ENCODE measurements at places on chromosomes 12 and 14.
A peak's percentile ranks its signal among the peaks of the same experiment; 100 is the strongest.

DNA sequence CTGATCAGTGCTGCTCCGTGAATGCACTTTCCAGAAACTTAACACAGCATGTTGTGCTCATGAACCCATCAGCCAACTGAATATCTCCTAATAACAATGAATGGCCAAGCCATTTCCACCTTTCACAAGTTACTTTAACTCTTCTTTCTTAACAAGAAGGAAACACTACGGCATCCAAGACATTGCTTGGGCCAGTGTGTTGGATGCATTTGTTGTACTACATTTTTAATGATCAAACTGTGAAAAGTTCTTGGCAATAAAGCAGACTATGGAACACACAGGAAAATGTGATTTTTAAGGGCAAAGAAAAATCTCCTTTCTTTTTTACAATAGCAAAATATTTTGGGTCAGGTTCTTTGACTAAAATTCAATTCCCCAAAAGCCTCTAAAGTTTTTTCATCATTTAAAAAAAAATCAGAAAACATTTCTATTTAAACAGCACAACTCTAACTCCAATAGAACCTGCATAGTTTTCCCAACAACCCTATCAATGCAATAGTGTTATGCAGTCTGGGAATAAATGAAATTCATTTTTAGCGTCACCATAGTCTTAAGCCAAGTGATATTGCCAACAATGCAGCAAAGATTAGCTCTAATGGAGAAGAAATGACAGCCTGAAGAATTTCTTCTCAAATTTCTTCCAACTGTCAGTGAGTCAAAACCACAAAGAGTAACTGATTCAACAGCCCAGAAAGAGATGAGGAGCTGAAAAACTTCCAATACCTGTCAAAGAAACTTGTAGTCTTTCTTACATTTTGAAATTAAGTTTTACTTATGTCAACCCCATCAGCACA lies 50.7 kb upstream of the PTPRR start:
- no peak for DNase-seq

DNA sequence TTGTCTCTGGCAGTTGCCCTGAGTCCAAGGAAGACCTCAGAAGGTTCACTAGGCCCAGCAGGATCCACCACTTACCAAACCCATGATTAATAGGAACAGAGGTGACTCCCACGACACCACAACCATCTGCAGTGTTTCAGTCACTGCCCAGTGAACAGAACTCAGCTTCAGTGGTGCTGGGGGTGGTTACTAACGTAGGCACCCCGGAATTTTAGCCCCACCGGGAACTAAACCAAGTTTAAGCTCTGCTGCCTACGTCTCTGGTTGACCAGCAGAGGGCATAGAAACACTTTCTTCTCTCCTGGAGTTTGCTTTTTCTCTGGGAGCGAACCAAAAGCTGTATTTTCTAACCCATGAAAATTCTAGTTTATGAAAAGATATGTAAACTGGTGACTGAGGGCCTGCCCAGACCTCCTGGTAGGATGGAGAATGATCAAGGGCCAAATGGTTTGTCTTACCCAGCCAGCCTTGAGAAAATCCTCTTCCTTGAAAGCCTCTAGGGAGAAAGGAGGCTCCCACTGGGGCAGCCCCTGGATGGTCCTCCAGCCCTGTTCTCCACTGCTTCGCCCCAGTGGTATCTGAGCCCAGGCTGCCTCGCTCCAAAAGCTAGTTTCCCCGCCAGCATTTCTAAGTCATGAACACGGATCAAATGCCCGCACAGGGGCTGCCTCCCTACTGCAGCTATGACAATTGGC lies 379.8 kb downstream of the DPF3 start:
- DNase-seq, result no peak

DNA sequence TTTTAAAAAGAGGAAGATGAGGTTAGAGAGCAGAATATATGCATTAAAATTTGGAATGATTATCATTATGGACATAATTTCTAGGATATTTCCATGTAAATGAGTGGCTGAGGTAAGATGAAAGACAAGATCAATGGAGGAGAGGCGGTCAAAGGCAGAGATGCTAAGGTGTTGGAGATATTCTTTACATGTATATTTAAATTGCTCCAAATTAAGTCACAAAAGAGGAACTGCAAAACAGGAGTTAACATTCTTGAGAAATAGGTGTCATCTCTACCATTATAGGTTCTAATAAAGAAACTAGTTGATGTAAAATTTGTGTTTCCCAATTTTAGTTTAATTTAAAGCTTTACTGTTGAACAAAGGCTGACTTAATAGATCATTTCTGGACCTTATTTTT lies 268.5 kb upstream of the PPFIA2 start:
- DNase-seq, result no peak

GRCh38 chr12:43329375-43329774 lies 222.6 kb downstream of the ADAMTS20 start:
- DNase-seq, result no peak

- no peak for DNase-seq
These were observed 1.4 kb upstream of the KLRC1 start for GRCh38 chr12:10454531-10454930.

- DNase-seq, result no peak
These were observed 1470.7 kb downstream of the AACS start for GRCh38 chr12:126535971-126536370.

- no peak for DNase-seq
These were observed 4.0 kb upstream of the CRIP2 start for GRCh38 chr14:105470350-105471296.

GRCh38 chr12:68264857-68265256 lies 11.5 kb upstream of the IL22 start:
- no peak for DNase-seq

DNA sequence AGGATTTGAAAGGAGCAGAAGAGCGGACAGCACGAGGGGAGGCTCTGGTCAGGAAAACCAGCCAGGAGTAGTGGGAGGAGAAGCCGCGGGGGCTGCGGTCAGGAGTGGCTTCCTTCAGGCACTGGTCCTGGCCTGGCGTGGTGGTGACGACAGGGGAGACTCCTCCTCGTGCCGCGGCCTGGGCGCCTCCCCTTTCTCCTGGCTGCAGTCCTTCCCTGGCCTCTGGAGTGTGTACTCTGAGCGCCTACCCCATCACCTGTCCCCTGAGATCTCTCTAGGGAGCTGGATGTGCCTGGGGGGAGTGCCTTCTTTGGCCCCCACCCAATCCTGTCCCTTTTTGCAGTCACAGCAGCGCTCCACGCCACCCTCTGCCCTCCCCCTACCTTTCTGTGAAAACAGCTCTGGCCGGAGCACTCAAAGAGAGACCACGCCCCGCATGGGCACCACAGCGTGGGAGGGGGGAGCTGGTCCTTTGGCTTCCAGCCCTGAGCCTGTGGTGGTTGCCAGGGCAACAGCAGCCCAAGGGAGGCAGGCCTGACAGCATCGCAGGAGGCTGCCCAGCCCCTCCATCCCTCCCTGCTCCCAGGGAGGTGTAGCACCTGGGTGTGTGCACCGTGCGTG lies 125.9 kb downstream of the CALM1 start:
- peak; percentile 88 for DNase-seq

GRCh38 chr12:11943919-11944700 lies 126.6 kb upstream of the BCL2L14 start:
- peak; percentile 32 for DNase-seq

DNA sequence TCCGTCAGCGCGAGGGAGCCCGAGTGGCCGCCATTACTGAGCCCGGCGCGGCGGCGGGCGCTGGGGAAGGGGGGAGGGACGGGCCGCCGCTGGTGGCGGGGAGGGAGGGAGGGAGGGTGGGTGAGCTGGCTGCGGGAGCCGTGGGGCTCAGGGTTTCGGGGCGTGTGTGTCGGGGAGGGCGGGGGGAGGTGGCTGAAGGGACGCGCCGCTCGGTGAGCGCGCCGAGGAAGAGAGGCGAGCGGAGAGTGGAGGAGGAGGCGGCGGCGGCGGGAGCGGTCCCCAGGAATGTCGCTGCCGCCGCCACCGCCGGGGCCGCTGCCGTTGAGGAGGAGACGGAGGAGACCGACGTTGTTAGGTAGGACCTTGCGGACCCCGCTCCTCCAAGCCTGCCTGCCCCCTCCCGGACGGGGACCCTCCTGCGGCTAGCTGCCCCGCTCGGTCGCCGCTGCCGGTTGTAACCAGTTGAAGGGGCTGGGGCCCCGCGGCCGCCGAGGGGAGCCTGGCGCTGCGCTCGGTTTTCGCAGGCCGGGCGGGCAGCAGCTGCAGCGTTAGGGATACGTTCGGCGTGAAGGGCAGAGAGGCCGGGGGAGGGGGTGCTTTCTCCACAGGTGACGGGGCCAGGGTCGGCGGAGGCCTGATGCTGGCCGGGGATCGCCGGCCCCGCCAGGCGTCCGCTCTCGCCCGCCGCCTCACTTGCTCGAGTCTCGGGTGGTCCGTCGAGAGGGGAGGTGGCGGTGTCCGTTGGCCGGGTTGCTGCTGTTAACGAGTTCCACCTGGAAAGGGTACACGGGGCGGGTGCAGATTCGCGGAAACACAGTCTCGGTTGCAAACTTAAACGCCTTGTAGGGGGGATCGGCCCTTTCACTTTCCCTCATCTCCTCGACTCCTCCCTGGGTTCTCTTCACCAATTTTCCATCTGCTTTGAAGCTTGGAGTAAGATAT lies at the start of gene ARHGAP5:
Gene ARHGAP5 (plus strand): TSS at position 224 of the 942 bp plus-strand sequence. CDS start 13,366 bp downstream, outside the sequence.
- peak; percentile 74 for DNase-seq
